ENCODE measurements at places on chromosomes 13 and 19.

DNA sequence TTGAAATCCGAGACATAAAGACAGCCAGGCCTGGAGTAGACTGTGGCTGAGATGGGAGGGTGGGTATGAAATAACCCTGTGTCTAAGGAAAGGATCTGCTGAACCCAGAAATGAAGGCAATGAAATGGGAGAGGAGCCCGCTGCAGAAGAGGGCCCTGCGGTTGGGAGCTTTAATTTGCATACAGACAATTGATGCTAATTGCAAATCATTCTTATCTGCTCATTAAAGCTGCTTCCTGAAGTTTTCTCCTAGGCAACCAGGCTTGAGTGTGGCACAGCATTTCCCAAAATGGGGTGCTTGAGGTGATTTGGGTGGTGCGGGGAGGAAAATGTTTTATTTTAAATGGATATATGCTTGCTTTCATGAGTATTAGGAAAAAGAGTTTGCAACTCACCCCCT, 55.4 kb downstream of the DPF1 start:
- DNase-seq, result no peak

DNA sequence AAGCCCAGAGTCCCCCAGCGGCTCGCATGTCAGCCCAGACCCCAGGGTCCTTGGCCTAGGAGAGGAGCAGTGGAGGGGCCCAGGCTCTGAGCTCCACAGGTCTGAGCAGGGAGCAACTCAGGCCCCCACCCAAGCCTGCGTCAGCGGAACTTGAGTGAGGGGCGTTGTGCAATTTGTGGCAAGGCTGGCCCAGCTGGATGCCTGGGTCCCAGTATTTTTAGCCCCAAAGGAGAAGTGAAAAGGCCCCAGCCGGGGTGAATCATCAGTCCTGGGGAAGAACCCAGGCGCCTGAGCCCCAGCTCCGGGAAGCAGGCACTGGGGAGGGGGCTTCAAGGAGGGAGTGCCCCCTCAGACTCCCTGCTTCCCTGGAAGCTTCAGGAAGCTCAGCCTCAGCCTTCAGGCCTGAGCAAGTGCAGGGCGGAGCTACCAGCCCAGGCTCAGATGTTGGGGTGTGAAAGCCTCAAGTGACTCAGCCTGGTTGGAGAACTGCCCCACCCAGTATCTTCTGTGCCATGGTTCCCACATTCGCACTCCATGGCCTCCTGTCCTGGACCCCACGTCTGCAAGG, 7.2 kb downstream of the MED29 start:
- peak; percentile 48 for DNase-seq

DNA sequence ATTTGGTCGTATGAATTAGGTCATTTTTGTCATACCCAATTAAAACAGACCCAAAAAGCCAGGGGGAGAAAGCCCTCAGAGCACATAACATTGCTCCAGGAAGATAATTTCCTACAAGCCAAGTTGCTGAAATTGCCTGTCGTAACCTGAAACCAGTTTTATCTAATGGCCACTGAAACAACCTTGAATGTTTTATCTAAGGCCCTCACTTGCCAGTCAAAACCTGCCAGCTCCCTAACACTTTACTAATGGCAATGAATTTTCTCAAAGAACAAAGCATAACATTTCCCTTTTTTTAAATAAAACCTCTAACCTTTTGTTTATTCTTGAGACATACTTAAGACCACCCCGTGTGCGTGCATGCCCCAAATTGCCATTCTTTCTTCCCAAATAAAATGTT, 496.2 kb upstream of the KLHL1 start:
- no peak for DNase-seq

DNA sequence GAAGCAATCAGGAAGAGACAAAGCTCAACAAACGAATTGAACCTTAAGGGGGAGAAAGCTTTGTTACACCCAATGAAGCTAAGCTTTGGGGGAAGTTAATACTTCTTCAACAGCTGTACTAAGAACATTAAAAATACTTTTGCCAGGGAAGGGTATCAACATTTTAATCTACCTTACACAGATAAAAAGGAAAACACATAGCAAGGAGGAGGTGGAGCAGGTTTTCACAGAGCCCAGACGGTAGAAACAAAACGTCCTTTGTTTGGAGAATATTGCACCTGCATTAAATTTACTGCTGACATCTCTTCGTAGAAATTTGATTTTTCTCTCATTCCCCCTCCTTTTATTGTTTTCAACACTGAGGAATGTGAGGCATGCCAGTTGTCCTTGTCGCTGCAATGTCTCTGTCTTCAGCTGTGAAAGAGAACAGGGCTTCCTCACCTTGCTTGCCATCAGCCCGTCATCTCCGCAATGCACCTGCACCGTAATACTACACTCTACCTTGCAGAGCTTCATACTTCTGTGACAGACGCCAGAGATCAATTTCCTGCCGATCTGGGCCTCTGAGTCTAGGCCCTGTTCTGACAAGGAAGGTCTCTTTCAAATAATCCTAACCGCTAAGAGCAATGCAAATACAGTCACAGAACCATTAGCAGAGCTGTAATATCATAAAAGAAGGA, 270.8 kb downstream of the SPRY2 start:
- no peak for DNase-seq

- DNase-seq, result no peak
These were observed 596.5 kb upstream of the MIR17HG start for GRCh38 chr13:90751026-90751425.

DNA sequence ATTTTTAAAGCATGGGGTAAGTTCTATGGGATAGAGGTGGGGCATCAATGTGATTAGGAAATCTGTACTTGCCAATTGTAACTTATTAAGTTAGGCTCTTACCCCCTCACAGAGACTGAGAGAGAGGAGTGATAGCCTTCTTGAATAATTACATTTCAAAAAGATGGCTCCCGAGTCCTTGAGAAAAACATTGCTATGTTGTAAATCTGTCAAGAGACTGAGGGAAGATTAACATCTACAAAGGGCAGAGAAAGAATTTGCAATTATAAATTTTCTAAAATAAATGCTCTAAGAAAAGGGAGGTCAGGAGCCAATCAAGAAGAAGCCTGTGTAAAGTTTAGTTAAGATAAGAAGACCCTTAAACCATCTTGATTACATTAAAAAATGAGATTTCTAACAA, 1570.8 kb downstream of the OLFM4 start:
- no peak for DNase-seq
